CD4-positive, alpha-beta T cell treated with Interleukin-4 for 4 hours (primary cell): ENCODE measurements at places on chromosomes 4 and X.

- no peak for DNase-seq
Measured at GRCh38 chr4:6582889-6583490, 8.0 kb downstream of the MAN2B2 start.

- DNase-seq = no peak
Measured at GRCh38 chr4:42331914-42332368, 65.3 kb upstream of the SHISA3 start.

GRCh38 chr4:141066690-141067089, 66.6 kb downstream of the RNF150 start:
- DNase-seq = no peak

- DNase-seq = no peak
Measured at GRCh38 chr4:89837385-89837992, 528 bp upstream of the SNCA start.

DNA sequence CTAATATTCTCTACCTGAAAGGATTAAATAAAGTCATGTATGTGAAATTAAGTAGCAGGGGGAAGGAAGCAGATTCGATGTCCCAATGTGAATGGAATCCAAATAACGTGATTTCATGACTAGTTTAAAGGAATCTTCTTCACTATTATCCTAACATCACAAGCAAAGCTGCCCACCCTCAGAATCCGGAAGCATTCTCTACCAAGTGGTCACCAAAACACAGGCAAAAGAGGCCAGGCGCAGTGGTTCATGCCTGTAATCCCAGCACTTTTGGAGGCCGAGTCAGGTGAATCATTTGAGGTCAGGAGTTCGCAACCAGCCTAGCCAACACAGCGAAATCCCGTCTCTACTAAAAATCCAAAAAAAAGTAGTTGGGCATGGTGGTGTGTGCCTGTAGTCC, 212.9 kb downstream of the LDB2 start:
- no peak for DNase-seq

GRCh38 chr4:6281436-6282313, 12.0 kb downstream of the WFS1 start:
- no peak for DNase-seq

DNA sequence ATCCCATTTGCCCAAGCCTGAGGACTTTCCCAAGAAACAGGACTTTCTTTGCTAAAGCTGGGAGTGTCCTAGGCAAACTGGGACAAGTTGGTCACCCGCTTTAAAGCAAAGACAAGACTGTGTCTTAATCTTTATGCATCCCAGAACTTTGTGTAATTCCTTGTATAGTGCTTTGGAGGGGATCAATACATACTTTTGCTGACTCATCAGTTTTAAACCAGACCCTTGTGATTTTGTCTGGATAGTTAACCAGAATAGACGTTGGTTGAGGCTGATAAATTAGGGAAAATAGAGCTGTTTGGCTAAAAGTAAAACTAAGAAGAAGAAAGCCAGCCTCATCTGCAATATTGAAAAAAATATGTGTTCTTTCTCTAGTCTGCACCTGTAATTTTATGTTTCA, 82.8 kb downstream of the IL1RAPL1 start:
- DNase-seq = no peak

DNA sequence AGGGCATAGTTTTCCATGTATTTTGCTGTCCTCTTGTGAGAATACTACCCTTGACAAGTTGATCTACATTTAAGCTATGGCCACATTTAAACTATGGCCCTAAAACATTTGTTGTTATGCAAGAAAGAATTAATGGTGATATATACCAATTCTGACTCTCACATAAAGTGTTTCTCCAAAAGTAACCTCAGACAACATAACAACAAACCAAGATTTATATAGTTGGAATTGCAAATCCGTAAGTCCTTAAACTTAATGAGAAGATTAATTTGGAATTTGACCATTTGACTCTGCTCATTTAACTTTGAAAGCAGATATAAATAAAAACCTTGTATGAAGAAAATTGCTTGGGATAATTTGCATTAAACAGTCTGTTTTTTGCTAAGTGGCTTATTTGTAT, 38.9 kb downstream of the RUFY3 start:
- no peak for DNase-seq

DNA sequence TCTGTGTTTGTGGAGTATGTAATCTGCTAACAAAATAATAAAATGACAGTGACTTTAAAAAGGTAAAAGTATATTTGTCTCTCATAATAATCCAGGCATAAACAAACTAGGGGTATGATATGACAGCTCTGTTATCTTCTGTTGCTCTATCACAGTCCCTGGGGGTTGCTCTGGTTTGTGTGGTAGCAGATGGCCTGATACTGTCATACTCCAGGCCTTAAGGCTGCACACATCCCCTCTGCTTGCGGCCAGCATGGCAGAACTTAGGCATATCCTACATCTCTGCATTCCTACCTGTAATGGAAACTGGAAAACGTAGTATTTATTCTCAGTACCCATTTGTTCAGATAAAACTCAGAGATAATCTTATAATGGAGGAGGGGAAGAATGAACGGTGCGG, 117.9 kb upstream of the HAND2 start:
- no peak for DNase-seq
